HTR-8/SVneo (cell line): ENCODE measurements at places on chromosomes 6 and 20.
A peak's percentile ranks its signal among the peaks of the same experiment; 100 is the strongest.

- no peak for DNase-seq
These were observed 99.0 kb upstream of the PREP start for GRCh38 chr6:105501826-105502344.

GRCh38 chr20:34421766-34422466, 58.8 kb downstream of the ITCH start:
- DNase-seq: no peak

DNA sequence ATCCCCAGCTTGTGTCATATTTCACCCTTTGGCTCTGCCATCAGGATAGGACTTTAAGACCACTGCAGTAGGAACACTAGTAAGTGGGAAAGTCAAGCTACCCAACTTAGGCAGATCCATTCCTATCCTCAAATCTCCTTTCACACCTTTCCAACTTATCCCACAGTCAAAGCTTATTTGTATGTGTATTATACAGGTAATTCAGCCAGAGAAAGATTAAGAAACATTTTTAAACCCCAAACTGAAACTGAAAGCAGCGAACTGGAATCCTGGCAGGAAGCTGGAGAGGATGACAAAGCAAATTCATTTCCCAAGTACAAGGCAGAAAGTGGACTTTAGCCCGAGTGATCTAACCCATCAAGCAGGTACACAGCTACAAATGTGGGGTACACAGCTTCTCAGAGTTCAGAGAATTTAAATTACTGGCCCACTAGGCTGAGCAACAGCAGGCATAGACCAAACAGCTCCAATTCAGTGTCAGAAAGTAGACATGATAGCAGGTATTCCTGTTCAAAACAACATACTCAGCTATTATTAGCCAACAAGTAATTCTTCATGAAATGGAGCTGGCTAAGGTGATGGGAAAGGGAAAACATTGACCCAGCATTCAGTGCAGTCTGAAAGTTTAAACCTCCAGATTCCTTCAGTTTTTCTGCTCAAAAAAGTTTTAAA, 39.1 kb downstream of the ILRUN start:
- DNase-seq: peak; percentile 70

GRCh38 chr6:137933696-137934095, 66.6 kb downstream of the TNFAIP3 start:
- no peak for DNase-seq

GRCh38 chr20:1418350-1418749, 25.5 kb upstream of the FKBP1A start:
- DNase-seq: no peak

GRCh38 chr20:34874094-34874654, 1.5 kb upstream of the GGT7 start:
- peak; percentile 88 for DNase-seq

- peak; percentile 27 for DNase-seq
These were observed 28.4 kb upstream of the ARMH2 start for GRCh38 chr6:24827162-24827561.

- DNase-seq: no peak
These were observed 15.5 kb downstream of the COL9A3 start for GRCh38 chr20:62832212-62832922.

GRCh38 chr6:134894800-134895199, 55.1 kb downstream of the ALDH8A1 start:
- DNase-seq: no peak

GRCh38 chr6:136415351-136416007, 125.8 kb upstream of the BCLAF1 start:
- no peak for DNase-seq

DNA sequence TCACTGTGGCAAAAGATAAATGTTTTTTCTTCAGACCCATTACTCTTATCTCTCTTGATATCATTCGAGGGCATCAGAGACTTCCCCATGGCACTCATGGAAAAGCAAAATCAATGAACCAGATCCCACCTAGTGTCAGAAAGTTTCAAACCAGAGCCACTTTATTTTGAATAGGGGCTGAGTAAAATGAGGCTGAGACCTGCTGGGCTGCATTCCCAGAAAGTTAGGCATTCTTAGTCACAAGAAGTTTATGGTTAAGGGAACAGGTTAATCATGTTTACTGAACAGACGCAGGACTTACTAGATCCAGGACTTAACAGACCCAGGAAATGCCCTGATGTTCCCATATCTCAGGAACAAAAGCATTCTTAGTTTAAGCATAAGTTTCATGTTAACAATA, 369.9 kb downstream of the BTBD3 start:
- no peak for DNase-seq

- peak; percentile 59 for DNase-seq
These were observed 12.7 kb downstream of the SPDEF start for GRCh38 chr6:34543421-34543820.

- no peak for DNase-seq
These were observed 21.2 kb upstream of the PCMTD2 start for GRCh38 chr20:64234291-64234791.

DNA sequence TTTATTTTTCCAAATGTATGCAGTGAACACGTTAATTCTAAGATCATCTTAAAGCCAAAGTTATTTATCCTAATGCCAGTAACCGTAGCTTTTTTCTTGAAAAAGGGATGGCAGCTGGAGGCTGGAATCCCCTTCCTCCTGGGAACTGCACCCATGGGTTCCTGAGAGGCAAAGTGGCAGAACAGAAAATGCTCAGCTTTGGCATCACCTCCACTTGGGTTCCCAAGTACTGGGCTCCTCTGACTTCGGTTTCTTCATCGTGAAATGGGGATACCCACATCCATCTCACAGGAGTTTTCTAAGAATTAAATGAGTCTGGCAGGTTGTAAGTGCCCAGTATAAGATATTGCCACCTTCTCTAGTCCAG, 6.2 kb upstream of the DDX43 start:
- DNase-seq: peak; percentile 36

GRCh38 chr20:3121955-3122610, 37.6 kb upstream of the AVP start:
- DNase-seq: no peak

DNA sequence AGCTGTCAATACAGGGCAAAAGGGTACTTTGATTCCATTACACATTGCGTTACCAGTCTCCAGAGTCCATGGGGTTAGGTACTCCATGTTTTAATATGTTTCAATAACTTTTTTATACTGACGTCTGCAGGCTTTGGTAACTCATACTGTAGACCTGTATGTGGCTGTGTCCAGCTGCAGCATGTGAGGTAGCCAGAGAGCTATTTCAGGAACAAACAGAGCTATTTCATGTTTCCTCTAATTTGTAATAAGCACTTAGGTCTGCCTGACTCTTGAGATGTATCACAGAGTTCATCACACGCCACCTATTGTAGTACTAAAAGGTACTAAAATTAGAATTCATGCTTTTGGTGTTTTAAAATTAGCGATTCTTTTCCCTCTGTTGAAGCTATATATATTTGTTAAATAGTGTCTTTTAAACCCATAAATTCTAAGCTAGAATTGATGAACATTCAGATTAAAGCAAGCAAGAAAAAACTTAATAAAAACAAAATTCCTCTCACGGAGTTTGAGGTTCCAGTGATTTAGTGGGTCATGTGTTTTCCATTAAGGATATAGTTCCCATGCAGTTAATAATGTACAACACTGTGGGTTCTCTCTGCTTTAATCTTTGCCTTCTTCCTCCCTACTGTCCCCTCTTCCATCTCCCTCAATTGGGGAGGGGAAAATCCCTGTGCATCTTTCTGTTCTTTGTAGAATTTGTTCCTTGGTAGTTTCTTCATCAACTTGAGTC, 37.0 kb downstream of the FOXO3 start:
- DNase-seq: no peak

GRCh38 chr6:162203287-162203686, 524.3 kb downstream of the PRKN start:
- DNase-seq: no peak

- DNase-seq: no peak
These were observed 12.9 kb downstream of the ZFP64 start for GRCh38 chr20:52178691-52179090.

DNA sequence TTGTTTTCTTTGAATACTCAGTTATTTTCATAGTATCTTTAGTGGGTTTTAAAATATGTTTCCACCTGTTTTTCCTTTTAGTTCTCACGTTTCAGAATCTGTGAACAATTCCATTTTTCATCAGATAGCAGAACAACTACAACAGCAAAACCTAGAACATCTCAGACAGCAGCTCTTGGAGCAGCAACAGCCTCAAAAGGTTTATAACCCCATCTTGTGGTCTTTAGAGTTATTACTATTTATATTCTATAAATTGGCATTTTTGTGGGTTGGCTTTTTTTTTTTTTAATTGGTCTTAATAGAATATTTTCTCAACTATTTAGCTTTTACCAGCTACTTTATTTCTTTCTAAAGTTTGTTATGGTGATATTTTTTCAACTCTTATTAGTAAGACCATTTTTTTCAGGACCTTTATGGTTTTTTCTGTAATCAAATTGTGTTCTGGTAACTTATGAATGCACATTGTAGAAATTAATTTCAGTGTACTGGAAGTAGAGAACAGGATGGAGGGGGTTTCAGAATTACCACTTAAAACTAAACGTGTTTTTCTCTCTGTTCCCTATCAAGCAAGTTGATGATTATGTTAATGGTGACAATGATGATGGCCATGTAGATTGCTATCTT, 72.2 kb downstream of the SCAF8 start:
- peak; percentile 26 for DNase-seq

GRCh38 chr6:347951-348859, 43.3 kb upstream of the IRF4 start:
- no peak for DNase-seq

- no peak for DNase-seq
These were observed 19.0 kb downstream of the HIVEP1 start for GRCh38 chr6:12030993-12031550.

GRCh38 chr6:169779896-169780295, 28.5 kb downstream of the ERMARD start:
- DNase-seq: no peak

- no peak for DNase-seq
These were observed 38.5 kb upstream of the TXLNB start for GRCh38 chr6:139330306-139330705.

GRCh38 chr6:147825848-147826247, 317.4 kb downstream of the SAMD5 start:
- DNase-seq: no peak

GRCh38 chr20:53611449-53611894, 17.8 kb upstream of the ZNF217 start:
- peak; percentile 98 for DNase-seq

DNA sequence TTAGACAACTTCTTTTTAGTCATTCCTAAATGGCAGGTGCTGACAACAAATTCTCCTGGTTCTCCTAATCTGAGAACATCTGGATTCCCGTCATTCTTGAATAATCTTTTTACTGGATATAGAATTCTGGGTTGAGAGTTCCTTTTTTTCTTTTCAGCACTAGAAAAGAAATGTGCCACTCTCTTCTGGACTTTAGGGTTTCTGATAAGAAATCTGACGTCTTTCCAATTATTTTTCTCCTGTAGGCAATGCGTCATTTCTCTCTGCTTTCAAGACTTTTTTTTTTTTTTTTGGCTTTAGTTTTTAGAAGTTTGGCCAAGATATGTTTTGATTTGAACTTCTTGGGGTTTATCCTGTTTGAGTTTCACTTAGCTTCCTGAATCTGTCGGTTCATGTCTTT, 66.1 kb upstream of the RNF24 start:
- no peak for DNase-seq

DNA sequence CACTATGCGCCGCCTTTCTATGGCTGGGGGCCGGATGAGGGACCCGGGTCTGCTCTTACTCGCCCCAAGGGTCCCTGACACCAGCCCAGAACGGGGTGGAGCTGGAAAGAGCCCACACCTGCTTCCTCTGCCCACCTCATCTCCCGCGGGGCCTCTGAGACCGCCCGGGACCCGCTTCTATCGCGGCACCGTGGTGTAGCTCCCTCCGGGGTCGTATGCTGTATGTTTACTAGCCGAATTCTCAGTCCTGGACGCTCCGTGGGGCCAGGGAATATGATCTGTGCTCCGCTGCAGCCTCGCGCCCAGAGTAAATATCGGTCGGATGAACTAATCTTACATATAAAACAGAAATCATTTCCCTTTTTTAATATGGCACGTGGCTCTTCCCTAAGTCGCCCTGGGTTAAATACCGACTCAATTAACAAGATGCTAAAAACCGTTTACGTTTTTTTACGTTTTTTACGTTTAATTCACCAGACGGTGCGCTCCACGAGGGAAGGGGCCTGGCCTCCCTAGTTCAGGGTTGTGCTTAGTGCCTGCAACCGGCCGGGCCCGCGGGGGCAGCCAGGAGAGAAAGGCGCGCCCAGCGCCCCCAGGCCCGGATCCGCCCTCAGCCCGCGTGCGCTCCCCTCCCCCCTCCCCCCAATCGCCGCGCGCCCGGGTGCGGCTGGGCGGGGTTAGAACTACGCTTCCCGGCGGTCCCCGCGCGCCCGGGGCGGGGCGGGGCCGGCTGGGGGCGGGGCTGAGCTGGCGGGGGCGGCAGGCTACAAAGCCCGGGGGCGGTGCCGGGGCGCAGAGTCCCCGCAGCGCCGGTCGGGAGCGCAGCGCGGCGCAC, at the start of gene RBM38:
Gene RBM38 (plus strand): TSS at position 793 of the 835 bp plus-strand sequence. CDS start 186 bp downstream, outside the sequence.
- DNase-seq: peak; percentile 99

DNA sequence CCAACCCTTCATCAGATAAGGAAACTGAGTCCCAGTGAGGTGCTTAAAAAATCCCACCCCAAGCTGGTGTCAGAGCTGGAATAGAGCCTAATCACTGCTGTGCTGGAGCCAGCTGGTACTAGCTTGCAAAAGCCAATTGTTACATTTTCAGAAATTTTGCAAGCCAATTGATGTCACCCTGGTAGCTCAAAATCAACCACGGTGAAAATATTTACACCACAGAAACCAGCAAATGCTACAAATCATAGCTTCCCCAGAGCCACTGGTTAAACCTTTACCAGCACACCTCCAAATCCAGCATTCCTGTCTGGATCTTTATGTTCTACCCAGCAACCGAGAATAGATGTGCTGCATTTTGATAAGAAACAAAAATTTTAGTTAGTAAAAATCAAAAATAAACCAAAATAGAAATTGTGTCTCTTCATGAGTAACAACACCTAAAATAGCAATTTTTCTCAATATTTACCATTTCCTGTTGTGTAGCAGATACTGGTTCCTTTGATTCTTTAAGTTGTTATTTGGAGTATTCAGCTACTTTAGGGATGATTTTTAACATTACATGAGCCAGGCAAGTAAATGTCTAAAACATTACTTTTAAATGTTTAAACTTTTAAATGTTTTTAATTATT, 7.2 kb upstream of the LCA5 start:
- DNase-seq: no peak

DNA sequence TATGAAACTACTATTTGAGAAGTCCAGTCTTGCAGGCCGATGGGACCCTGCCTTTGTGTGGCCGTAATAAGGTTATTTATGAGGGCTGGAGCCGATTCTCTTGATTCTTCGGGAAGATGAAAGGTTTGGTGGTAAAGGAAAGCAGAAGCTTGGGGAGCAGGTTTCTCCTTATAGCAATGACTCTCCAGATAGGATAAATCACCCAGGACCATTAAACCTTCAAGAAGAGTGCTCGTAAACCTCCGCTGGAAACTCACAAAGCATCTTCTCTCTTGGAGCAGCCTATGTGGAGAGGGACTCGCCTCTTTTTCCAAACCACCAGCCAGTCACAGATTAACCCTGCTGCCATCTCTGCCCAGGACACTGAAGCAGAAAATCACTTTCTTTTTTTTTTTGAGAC, 69.6 kb upstream of the SALL4 start:
- DNase-seq: peak; percentile 65
